Kidney tubule cell (primary cell): ENCODE measurements at places on chromosomes 3 and 15.

DNA sequence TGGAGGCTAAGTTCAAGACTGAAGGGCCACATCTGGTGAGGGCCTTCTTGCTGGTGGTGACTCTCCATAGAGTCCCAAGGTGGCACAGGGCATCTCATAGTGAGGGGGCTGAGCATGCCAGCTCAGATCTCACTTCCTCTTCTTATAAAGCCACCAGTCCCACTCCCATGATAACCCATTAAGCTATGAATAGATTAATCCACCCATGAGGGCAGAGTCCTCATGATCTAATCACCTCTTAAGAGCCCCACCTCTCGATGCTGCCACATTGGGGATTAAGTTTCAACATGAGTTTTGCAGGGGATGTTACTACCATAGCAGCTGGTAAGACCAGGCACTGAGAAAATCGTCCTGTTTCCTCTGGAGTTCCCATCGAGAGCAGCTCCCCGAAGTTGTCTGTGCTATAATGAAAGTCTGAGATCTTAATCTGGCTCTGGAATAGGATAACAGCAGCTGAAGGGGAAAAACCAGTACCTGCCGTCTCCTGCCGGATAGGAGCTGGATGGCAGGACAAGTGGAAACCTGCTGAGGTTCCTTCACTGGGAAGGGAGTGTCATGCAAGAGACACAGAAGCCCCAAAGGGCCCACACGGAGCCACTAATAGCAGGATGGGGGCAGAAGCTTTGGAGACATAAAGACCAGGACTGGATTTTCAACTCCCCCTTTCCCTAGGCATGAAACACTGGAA lies 79.5 kb upstream of the EPHB3 start:
- no peak for DNase-seq

DNA sequence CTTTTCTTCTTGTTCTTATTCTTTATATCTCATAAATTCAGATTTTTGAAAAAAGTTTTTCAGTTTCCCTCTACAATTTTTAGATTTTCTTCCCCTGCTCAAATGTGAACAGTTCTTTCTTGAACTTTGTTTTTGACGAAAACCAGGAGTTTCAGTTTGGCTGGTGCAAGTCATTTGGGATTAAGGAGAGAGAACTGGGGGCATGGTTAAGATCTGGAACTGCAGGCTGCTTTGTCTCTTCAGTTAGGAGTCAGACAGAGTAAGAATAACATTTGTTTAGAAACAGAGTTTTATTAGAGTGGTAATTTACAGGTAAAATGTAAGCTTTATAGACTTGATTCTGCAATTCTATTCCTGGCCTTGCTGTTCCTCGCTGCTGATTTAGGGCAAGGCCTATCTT lies 310.5 kb upstream of the C2CD4B start:
- no peak for DNase-seq

DNA sequence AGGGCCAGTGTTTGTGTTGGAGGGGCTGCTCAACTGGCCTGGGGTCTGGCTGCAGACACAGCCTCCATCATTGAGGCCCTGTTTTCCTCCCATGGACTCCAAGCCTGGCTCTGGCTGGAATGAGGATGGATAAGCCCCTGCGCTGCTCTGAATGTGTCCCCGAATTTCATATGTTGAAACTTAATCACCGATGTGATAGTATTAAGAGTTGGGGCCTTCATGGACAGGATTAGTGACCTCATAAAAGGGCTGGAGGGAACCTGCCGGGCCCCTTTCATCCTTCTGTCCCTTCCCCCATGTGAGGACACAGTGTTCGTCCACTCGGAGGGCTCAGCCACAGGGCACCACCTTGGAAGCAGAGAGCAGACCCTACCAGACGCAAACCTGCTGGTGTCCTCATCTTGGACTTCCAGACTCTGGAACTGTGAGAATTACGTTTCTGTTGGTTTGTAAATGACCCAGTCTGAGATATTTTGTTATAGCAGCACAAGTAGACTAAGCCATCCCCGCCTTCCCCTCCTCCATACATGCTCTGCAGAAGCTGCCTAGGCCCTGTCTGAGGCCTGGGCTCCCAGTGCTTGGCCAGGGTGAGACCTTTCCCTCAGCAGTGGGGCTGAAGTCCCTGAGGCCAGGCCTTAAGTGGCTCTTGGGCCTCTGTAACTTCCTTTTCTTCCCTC lies 3.8 kb upstream of the LCTL start:
- no peak for DNase-seq

GRCh38 chr3:138165061-138165460 lies 9.7 kb downstream of the DBR1 start:
- no peak for DNase-seq

- no peak for DNase-seq
Measured at GRCh38 chr3:43862470-43862869, 171.7 kb downstream of the ABHD5 start.

DNA sequence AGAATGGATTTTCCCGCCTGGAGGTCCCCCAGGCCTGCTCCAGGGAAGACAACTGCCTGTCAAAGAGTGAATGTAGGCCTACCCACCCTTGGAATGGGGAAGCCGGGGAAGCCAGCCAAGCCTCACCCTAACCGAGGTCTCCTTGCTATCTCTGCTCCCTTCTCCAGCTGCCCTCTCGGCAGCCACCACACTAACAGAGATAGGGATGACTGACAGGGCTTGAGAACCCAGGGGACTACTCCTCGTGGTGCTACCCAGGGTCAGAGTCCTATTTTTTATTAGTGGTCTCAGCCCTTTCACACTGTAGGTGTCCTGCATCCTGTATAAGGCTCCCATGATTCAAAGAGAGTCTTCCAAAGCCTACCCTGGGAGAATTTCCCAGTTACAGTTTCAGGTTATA lies 160.6 kb upstream of the CHRM5 start:
- no peak for DNase-seq

GRCh38 chr15:53693729-53694475 lies 65.6 kb downstream of the WDR72 start:
- DNase-seq: peak; percentile 38

DNA sequence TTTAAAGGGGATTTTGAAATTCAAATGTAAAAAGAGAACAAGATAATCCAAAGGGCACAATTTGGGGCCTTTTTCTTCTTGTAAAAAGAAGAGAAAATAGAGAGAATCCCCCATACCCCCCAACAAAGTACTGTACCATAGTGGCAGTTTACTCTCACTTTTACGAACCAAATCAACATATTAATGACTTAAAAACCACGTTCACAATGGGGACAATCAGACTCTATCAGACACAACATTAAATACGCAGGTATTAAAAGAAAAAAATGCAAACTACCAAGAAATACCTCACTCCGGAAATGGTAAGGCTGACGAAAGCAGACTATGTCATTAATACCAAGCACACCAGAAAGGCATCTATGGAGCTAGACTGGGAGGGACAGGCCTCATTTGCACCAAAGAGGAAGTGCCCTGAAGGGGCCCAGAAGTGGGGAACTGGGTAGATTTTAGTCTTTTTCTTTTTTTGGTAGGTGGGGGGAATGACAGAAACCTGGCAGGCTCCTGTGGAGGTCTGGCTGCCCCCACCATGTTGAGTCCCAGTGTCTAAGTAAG lies 134.3 kb downstream of the TIGIT start:
- no peak for DNase-seq

DNA sequence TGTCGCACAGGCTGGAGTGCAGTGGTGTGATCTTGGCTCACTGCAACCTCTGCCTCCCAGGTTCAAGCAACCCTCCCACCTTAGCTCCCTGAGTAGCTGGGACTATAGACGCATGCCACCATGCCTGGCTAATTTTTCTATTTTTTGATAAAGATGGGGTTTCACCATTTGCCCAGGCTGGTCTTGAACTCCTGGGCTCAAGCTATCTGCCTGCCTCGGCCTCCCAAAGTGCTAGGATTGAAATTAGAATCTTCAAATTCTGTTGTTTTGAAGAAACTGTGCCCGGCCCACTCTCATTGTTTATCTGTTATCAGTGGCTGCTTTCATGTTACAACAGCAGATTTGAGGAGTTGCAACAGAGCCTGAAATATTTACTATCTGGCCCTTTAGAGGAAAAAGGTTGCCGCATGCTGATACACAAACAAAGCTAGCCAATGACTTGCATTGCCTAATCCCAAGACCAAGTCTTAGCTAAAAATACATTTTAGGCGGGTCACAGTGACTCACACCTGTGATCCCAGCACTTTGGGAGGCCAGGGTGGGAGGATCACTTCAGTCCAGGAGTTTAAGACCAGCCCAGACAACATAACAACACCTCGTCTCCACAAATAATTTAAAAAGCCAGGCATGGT lies 43.2 kb upstream of the PPP4R2 start:
- DNase-seq: no peak
